Renal cortical epithelial cell (primary cell): ENCODE measurements at places on chromosomes 2 and 18. TPM values are rescaled to one million over a fixed set of nuclear protein-coding genes. Genes with fewer than 3 reads are reported as not detected.

- no peak for DNase-seq
Measured at GRCh38 chr18:7677001-7677400, 109.9 kb downstream of the PTPRM start.

- peak; percentile 68 for DNase-seq
Measured at GRCh38 chr2:219440388-219441256, 6.0 kb downstream of the SPEG start.

Gene PLEKHM3
- total RNA-seq, result 10.8 and 14.8 TPM in 2 replicates

GRCh38 chr2:25557179-25558036 lies 116.0 kb downstream of the DTNB start:
- DNase-seq, result no peak

DNA sequence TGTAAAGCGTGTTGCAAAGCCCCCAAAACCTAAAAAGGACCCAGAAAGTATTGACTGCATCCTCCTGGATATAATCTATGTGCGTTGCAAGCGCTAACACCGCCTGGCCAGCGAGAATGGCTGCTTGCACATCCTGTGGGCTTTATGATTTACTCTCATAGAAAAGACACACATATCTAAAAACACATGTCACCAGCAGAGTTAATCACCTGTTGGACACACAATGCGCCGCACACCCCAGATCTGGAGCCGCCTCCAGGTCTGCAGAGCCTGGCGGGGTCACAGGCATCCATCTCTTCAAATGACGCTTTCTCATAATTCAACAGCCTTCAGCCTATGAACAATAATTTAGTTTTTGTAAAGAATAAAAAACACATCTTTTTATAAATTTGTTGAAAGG lies 186.5 kb downstream of the RTP5 start:
- DNase-seq, result no peak

- DNase-seq, result no peak
Measured at GRCh38 chr2:179677077-179677688, 184.2 kb downstream of the ZNF385B start.

DNA sequence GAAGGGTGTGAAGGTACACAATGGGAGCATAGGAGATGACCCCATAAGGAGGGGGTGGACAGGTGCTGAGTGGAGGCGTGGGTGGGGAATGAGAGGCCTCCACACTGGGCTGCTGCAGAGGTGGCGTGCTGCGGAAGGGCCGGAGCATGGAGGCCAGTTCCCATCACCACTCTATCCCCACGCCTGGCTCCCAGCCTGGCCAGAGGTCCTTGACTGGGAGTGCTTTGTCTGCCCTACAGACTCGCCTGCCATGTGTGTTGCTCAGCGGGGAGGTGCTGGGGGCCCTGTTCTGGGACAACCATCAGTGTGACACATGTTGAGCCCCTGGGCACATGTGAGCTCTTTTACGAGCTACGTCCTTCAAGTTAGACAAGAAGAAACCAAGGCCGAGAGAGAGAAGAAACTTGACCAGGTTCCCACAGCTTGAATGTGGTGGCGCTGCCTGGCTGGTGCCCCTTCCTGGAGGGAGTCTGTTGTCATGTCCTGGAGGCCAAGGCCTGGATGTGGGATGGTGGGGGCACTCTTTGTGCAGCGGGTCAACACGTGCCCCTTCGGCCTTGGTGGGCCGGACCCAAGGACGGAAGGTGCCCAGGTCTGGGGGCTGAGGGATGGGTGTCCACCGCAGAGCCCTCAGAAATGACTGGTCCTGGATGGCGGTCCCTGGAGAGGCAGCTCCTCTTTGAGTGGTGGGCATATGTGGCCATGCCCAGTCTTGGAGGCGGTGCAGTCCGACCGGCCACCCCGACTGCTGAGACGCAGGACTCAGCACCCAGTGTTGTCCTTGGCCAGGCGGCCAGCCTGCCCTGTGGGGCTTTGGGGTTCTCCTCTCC lies 1.2 kb upstream of the INPP5D start:
- DNase-seq, result no peak

DNA sequence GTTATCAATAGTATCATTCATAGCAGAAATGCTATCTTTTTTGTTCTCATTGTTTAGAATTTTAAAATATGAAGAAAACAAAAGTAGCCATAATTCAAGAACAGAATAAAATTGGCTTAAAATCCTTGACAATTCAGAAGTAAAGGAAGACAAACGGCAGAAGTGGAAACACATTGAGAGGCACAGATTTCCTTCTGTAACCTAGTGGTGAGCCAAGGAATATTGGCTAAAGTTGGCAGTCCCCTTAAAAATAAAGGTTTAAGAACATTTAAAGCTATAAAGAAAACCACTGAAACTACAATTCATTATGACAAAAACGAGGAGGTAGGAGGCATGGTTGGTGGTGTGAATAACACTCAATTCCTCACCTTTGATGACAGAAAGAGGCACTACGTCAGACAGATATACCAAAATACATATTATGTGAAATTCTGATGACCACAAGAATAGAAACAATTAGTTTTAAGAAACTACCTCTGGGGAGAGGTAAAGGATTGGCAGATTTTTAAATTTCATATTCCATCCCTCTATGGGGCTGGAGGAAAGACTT lies 42.3 kb downstream of the SFT2D3 start:
- no peak for DNase-seq

- DNase-seq, result no peak
Measured at GRCh38 chr2:43230351-43230885, 4.0 kb upstream of the ZFP36L2 start.

DNA sequence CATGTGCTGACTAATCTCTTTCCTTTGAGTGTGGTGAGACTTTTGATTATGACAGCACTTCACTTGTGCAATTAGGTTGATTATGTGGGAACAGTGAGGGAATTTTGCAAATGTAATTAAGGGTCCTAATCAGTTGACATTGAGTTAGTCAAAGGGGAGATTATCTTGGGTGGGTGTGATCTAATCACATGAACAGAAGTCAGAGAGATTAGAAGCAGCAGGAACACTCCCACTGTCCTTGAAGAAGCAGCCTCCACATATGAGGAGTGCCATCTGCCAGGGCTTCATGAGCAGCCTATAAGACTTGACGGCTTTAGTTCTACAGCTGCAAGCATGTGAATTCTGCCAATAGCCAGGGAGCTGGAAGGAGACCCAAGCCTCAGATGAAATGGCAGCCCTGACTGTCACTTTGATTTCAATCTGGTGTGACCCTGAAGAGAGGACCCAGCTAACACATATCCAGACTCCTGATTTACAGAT lies 89.4 kb upstream of the APCDD1 start:
- no peak for DNase-seq

Gene ZNF385B
- 1.1 TPM in 1 of 2 replicates, not detected in the other for total RNA-seq

GRCh38 chr2:12131975-12132374 lies 385.5 kb downstream of the LPIN1 start:
- DNase-seq, result peak; percentile 29

Gene CDH19
- not detected in 2 replicates for total RNA-seq

Gene NTSR2
- not detected in 2 replicates for total RNA-seq

DNA sequence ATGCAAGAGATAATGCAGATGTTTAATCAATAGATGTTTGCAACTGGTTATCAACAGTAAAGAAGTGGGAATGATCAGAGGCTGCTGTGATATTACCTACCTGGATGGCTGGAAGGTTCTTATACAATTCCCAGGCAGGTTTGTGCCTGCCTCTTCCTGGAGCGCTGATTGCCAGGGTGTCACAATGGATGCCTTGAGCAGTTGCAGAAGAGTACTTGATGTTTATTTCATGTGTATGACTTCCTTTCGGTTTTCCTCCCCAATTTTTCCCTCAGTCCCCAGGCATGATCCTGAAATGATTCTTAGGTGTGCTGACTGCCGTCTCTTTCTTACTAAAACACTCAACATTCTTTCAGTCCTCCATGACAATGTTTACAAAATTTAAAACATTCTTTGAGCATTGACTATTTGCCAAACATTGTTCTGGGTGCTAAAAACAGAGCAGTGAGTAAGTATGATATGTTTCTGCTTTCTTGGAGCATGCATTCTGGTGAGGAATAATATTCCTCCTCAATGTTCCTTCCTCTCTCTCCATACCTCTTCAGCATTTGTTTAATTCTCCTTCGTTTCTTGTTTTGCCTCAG lies 416.6 kb upstream of the TRIB2 start:
- DNase-seq, result peak; percentile 68

Gene FNDC4
- total RNA-seq, result 25.6 and 30.4 TPM in 2 replicates

DNA sequence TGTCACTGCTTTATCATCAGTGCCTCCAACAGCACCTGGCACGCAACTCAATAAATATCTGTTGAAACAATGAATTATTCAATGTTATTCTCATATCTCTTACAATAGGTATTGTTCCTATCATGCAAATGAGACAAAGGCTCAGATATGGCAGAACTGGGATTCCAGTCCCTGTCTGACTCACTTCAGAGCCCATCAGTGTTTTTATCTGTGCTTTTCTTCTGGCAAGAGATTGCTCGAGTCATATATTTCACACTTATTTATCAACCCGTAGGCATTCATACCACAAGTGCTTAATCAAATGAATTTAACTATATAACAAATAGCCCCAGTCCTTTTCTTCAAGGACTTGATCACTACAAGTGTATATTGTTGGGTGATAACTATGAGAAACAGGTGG lies 76.4 kb upstream of the TSPYL6 start:
- DNase-seq, result no peak

Gene RAB6C
- not detected in 2 replicates for total RNA-seq

- peak; percentile 43 for DNase-seq
Measured at GRCh38 chr2:222448748-222449181, 24.4 kb downstream of the SGPP2 start.

GRCh38 chr2:211033765-211034164 lies 477.4 kb downstream of the CPS1 start:
- peak; percentile 29 for DNase-seq

DNA sequence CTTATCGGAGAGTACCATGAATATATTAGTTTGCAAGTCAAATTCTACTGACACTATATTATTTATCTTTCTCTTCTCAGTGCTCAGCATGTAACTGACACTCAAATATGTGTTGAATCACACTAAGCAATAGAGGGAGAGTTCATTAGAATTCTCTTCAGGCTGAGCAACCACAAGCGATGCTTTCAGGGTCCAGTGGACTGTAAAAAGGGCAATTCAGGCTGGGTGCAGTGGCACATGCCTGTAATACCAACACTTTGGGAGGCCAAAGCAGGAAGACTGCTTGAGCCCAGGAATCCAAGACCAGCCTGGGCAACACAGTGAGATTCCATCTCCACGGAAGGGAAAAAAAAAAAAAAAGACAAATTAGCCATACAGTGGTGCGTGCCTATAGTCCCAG lies 16.3 kb downstream of the PDE6D start:
- DNase-seq, result peak; percentile 90

- peak; percentile 8 for DNase-seq
Measured at GRCh38 chr18:43664487-43665008, 387.3 kb upstream of the SYT4 start.

- no peak for DNase-seq
Measured at GRCh38 chr2:149132339-149132738, 93.8 kb downstream of the LYPD6B start.

DNA sequence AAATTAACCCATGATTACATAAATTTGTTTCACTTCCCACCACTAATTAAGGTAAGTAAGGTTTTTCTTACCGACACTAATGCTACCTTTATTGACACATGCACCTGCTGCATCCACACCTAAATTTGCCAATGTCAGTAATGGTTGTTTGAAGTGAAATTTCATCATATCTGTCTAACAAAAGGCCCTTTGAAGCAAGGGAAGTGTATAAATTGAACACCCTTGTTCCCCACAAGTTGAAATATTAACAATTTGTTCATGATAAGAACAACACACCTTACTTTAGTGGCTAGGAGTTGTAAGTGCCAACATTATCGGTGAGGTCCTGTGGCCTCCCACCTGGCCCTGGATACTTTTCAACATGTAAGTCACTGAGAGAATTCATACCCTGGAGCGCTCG lies 116.3 kb upstream of the CDCA7 start:
- no peak for DNase-seq
